Fibroblast of skin of left quadriceps (primary cell): ENCODE measurements at places on chromosomes 1 and 21.

GRCh38 chr1:33048426-33048825, 11.7 kb upstream of the AK2 start:
- DNase-seq = no peak

DNA sequence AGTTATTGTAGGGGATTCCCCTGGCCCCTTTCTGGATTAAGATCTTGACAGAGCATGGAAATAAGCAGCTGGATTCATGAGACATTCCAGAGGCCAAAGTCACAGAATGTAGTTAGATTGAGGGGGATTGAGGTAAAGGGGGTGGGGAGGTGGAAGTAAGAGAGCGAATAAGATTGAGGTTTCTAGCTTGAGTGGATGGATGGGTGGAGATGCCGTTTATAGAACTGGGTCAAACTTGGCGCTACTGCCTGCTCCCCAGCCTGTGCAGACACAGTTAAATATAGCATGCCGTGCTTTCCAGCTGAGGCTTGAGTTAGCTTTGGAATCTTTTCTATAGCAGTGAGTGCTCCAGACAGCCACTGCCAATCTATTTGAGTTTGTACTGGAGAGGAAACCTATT, 85.7 kb downstream of the DYRK1A start:
- peak; percentile 83 for DNase-seq

- no peak for DNase-seq
These were observed at the start of gene PRKCZ for GRCh38 chr1:2049718-2050431. TSS of gene PRKCZ (plus strand) at chr1:2050411. CDS start at chr1:2050631, 220 bp downstream.

DNA sequence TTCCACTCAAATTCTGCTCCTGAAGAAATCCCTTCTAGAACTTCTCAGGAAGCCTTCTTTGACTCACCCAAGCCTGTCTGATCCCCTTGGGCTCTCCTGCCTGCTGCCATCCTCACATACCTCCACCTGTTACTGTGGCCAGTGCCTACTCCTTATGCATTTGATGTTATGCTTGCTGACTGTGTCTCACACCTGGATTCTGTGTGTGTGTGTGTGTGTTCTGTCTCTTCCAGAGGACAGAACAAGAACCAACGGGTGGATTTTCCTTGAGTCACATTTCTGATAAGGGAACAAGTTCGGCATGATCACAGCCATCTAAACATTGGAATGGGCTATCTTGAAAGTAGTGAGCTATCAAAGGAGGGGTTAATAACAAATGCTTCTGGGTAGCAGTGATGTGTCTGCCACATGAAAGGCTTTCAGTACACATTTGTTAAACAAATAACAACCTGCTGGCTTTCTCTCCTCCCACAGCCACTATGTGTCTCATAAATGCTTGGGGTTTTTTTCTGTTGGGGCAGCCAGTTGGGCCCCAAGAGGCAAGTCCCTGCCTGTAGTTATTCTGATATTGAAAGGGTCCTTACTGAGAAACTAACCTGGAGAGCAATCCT, 8.9 kb upstream of the GPR37L1 start:
- no peak for DNase-seq

- no peak for DNase-seq
These were observed 10.5 kb upstream of the CTNNBIP1 start for GRCh38 chr1:9920606-9921005.

- no peak for DNase-seq
These were observed 16.6 kb upstream of the CCDC181 start for GRCh38 chr1:169443923-169444322.

DNA sequence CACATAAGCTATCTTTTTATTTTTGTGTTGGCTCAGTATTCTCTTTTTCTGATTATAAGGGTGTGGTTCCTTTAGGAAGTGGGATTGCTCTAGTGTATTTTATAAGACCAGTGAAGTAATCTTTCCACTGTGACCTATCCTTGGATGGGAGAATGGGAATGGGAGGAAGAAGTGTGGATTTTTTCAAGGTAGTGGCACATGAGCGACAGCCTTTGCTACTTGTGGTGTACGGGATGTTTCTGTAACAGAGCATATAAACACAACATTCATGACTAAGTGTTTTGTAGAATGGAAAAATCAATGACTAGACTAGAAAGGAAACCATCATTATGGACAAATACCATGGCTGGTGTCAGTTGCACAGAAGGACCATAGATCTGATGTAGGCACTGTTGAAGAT, 209.6 kb downstream of the GIPC2 start:
- DNase-seq = no peak

- no peak for DNase-seq
These were observed 51.2 kb downstream of the DIP2A start for GRCh38 chr21:46509741-46510502.

GRCh38 chr1:207751790-207752455, at the start of gene CD46:
TSS of gene CD46 (plus strand) at chr1:207752054. CDS start at chr1:207752213, 159 bp downstream.
- peak; percentile 69 for DNase-seq

DNA sequence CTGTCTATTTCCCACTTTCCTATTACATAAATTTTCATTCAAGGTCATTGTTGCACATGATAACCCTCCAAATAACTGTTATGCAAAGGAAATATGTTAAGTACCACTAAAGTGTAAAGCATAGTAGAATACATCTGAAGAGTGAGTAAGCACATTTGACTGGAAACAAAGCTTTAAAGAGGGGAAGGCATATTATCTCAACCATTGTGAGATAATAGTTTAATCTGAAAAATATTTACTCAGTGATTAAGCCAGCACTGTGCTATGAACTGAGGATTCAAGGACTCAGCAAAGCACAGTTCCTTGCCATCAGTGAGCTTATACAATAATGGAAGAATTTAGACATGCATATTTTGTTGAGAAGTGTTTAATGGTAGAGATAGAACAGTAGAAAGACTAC, 127.4 kb downstream of the HMCN1 start:
- no peak for DNase-seq

DNA sequence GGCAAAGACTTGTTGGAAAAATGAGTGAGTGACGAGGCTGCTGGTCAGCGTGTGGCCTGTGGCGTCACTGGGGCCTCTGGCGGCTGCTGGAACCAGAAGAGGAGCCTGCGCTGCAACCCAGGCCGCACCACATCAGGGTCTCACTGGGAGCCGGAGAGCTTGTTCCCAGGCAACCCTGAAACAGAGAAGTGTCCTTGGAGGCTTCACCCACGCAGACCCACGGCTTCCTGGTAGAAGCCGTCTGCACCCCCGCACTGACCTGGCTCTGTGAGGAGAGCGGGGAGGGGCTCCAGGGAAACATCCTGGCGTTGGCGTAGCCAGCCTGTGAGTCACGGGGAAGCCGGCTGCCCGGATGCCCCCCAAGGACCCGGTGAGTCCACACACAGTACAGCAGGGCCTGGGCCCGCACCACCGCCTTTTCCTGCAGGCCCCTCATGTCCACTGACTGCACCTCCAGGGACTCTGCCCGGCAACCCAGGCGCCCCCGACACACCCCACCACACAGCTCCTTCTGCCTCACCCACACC, 57.4 kb downstream of the COL6A1 start:
- no peak for DNase-seq

- no peak for DNase-seq
These were observed 86.5 kb upstream of the CTTNBP2NL start for GRCh38 chr1:112309499-112309898.

GRCh38 chr1:223832637-223832943, 13.2 kb downstream of the TP53BP2 start:
- DNase-seq = no peak

DNA sequence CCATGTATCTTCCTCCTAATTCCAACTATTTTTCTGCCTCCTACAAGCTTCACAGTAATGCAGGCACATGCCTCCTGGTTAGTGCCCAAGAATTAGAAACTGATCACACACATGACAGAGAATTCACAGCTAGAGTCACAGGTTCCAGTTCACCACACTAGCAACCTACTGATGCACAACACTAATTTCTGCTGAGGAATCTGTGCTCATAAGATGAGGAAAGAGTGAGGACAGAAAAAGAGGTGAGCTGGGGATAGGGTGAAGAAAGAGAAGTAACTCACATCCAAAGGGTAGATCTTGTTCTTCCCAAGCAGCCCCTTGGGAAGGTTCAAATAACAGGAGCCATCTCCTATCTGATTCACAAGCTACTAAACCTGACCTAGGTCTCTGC, 61.3 kb downstream of the PUM1 start:
- DNase-seq = no peak

DNA sequence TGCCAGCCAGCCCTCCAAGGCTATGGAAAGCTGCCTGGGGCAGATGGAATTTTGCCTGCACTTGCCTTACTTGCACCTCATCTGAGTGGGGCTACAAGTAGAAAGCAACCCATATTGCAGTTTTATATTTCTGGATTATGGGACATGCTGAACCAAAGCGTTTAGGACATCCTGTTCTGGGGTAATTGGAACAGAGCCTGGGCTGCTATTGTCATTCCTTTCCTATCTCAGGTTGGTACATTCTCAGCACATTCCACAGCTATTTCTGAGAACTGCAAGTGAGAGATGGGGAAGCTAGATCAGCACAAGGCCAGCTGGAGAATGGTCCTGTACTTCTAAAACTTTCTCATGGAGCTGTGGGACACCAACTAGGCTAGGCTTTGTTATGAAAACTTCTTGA, 713.8 kb downstream of the KCNT2 start:
- no peak for DNase-seq
